ENCODE measurements at places on chromosomes 12 and 14.

- DNase-seq: peak; percentile 21
Measured at GRCh38 chr14:53190938-53191337, 37.8 kb upstream of the DDHD1 start.

- DNase-seq: no peak
Measured at GRCh38 chr12:25550186-25550585, 2.9 kb downstream of the LMNTD1 start.

DNA sequence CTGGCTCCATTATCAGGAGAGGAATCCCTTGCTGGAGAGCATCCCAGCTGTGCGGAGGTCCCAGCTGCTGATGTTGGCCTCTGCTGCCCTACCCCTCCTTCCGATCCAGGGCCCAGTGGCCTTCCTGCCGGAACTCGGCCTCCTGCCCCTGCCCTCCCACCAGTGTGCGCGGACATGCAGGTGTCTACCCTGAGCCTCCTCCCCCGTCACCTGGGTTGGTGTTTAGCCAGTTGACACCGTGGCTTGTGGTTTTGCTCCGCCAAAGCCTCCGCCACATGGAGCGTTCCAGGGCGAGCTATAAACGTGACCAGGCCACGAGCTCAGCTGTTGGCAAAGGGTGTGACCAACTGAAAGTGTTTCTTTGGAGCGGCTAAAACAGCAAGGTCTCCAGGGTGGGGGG lies 1104.3 kb downstream of the BCL11B start:
- no peak for DNase-seq

DNA sequence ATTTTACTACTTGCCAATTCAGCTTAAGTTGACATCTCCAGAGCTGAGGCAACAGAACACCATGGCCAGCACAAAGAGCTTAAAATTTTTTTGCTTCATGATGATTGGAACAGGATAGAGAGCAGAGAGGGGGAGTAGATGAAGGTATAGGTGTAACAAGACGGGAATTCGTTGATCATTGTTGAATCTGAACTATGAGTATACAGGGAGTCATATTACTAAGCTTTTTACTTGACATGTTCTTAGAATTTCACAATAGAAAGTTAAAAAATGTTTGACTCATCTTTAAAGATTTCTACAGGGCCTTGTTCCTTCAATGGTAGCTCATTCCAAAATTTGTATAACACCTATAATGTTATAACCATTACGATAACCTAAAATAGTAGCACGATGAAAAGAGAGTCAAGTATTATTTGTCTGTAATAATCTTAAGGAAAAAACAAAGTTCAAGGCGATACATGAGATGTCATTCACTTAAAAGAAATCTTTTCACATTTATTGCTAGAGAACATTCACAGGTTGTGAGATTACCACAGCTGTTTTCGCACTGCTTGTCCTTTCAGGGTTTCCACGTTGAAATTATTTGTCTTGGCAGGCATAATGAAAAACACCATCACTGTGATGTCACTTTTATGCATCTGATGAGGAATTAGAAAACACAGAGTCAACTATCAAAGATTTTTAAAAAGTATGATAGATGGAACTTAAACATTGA lies 33.9 kb downstream of the SPX start:
- DNase-seq: no peak

GRCh38 chr14:66131111-66131510 lies 355.1 kb upstream of the CCDC196 start:
- no peak for DNase-seq

- DNase-seq: no peak
Measured at GRCh38 chr12:43336962-43337555, 214.9 kb downstream of the ADAMTS20 start.

GRCh38 chr12:46354111-46354801 lies 18.3 kb downstream of the SLC38A2 start:
- no peak for DNase-seq

DNA sequence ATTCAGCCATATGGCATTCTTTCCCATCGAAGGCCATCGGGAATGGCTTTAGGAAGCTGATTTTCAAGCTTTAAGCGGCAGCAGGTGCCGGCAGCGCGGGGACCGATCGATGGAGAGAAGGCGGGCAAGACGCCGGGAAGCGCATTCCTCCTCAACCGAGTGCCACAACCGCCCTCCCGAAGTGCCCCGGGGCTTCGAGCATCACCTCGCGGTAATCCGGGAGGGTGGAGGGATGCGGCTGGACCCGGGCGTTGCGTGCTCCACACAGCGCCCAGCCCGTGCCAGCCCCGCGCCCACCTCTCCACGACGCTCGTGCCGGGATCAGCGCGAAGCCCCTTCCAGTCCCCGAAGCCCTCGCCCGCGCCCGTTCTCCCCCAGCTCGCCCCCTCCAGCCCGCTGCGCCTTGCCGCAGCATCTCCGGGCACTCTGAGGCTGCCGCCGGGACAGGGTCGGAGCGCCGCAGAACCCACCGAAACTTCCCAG lies 3.2 kb downstream of the USP44 start:
- no peak for DNase-seq

DNA sequence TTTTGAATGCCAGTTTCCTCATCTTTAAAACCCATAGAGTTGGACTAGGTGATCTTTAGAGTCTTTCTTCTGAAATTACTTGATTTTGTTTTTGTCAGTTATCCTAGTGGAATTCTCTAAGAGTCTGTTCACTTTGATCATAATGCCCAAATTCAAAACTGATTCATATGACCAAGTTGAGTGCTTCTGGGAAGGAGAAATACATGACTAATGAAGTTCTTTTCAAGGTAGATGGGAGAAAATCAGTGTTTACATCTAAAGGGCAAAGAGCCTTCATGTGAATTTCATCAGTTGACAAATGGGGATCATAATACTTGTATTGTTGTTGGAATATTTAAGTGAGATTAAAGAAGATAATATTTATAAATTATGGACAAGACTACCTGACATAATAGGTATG lies 53.2 kb downstream of the ERC1 start:
- no peak for DNase-seq

GRCh38 chr12:23428758-23429157 lies 520.7 kb downstream of the SOX5 start:
- DNase-seq: no peak

DNA sequence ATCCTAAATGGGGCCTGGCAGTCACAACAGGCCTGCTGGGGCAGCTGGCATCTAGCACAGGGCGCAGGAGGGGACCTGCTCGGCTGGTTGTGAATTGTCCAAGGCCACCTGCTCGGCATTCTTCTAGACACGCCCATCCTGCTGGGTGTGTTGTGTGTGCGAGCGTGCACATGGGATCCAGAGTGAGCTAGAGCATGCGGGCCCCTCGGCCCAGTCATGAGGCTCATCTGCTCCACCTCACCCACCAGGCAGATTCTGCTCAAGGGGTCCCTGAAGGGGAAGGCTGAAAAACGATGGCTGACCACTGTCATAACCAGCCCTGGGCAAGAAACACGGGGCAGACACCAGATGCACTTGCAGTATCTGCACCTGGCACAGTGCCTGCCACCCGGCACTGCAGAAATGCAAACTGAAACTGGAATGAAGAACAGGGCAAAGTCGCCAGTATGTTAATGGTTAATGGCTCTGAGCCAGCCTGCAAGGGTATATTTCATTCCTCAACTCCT lies 31.8 kb downstream of the MAX start:
- DNase-seq: no peak

GRCh38 chr12:90514325-90514724 lies 440.7 kb downstream of the CCER1 start:
- DNase-seq: no peak

GRCh38 chr14:67973436-67973835 lies 153.9 kb downstream of the RAD51B start:
- DNase-seq: no peak

- DNase-seq: no peak
Measured at GRCh38 chr14:63032641-63033040, 12.6 kb downstream of the KCNH5 start.

DNA sequence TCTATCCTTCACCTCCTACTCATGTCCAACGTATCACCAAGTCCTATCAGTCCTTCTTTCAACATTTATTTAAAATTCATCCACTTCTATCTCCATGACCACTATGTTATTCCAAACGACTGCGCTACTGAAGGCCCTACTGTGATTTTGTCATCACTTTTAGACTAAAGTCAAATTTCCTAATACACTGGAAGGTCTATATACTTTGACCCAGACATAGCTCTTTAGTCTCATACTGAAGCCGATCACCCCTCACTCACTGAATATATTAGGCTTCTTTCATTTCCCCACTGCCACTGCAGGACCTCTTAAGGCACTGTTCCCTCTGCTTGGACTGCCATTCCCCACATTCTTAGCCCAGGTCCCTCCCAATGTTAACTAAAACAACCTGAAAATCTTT lies 25.6 kb downstream of the SLC38A4 start:
- no peak for DNase-seq

DNA sequence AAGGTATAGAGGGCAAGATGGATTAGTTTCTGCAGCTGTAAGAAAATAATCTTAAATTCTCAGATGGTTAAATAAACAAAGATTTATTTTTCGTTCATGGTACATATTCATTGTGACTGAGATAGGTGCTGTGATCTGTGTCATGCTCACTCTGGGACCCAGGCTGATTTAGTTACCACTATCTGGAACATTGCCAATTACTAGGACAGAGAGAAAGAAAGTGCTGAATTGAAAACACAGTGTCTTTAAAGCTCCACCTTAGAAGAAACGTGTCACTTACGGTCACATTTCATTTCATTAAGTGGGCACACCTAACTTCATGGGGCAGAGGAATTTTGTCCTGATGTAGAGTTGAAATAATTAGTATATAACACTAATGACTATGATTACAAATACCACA lies 430.0 kb downstream of the CCDC91 start:
- no peak for DNase-seq

DNA sequence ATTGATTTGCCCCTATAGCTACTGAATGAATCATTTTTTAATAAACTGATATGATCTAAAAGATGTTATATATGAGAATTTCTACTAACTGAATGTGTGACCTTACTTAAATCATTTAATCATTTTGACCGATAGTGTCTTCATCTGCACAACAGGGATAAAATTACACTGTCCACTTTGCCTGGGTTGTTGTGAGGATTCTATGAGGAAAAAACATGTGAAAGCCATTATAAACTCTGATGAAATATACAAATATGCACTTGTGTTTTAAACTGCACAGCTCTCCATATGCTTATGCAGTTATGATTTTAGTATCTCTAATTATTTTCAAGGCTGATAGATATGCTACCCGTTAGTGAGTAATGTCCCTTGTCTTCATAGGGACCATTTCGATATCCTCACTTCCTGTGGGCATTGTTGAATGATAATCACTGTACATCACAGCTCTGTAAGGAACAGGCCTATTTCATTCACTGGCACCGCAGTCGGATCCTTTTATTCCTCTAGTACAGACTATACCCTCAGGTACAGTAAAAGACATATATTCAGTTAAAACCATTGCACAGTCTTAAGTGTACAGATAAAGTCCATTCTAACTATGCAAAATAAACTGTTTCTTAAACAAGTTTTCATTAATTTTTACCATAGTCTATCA lies 88.7 kb upstream of the RAP1B start:
- DNase-seq: no peak

GRCh38 chr12:49189731-49190716 lies 1.1 kb upstream of the TUBA1A start:
- no peak for DNase-seq

- no peak for DNase-seq
Measured at GRCh38 chr12:51591016-51591901, at the start of gene SCN8A. Gene SCN8A, plus strand, starts transcription at chr12:51591233. Its CDS starts 71,585 bp downstream, at chr12:51662818.

DNA sequence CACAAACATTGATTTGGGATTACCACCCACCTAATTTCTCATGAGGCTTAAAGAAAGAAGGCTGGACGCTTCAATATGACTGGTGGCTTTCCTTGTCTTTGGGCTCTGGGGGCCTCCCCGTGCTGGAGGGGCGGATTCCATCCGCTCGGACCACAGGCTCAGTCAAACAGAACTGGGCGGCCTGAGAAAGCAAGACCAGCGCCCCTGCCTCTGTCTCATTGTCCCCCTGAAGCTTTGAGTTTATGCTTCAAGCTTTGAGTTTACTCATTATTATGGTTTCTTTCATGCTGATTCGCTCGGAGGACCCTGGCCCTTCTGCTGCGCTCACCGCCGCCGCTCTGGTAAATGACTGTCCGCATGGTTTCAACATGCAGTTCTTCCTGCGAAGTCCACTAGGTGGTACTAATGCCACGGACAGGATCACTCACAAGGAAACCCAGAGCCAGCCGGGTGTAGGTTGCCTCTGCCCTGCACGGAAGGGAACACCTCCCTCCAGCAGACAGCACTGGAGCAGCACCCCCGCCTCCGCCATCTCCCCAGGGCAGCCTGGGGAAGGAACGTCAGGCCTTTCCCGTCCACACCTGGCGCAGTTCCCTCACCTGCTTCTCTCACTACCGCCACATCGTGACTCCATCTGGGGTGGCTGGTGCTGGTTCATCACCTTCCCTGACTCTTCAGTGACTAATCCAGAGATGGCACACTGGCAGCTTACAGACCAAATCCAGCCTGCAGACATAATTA lies 13.2 kb upstream of the TIGAR start:
- DNase-seq: no peak

DNA sequence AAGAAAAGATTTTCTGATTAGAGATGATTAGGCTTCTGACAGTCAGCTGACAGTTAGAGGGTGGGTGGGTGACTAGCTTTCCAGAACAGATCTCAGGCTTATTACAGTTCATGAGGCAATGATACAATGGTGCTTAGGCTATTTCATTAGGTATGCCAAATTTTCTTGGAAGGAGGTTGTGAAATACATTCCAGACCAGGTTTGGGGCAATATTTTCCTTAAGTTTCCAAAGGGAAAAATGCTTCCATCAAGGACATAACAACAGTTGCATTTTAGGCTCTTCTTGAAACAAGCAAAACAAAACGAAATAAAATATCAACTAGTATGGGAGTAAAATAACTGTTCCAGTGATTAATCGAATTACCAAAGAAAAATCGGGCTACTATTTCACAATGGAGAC lies 59.3 kb upstream of the CNTN1 start:
- no peak for DNase-seq

DNA sequence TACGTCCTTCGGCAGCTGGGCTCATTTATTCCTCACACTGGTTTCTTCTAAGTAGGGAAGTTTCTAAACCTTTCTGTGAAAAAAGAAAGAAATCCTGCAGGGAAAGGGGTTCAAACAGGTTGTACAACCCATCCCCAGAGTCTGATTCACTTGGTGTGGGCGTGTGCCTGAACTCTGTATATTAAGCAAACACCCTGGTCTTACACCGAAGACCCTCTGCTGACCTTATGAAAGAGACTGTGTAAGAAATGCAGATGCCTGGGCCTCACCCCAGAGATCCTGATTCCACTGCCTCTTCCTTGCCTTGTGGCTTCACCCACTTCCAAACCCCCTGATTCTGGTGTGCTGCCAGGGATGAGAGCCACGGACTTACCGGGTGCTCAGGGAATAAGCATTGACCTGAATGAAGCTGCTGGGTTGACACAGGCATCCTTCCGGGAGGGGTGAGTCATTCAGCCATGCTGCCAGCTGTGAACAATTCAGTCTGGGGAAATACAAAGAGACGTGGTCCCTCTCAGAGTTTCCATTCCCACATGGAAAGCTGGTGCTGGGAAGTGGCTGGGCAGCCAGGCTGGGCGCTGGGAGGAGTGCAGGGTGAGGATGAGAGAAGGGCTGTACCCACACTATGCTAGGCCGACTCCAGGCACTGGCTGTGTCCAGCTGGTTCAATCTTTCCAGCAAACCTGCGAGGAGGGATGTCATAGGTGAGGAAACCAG lies 26.5 kb upstream of the ACTN1 start:
- DNase-seq: no peak

GRCh38 chr14:36655963-36656686 lies 5.5 kb upstream of the PAX9 start:
- no peak for DNase-seq

GRCh38 chr12:72110937-72111650 lies 161.1 kb upstream of the TRHDE start:
- DNase-seq: no peak
